ENCODE measurements at places on chromosomes 7 and 10. TPM values are rescaled to one million over a fixed set of nuclear protein-coding genes. Genes with fewer than 3 reads are reported as not detected.

GRCh38 chr10:13386021-13386420 is 37.9 kb upstream of the SEPHS1 start:
- H3K27me3 ChIP-seq = no peaks in the 10 kb centered on the region
- H3K27ac ChIP-seq = no peak overlapping the region
- H3K4me3 ChIP-seq = no peak overlapping the region
- no peak for DNase-seq
- H3K4me1 ChIP-seq = peaks cover 17% of the 10 kb centered on the region

GRCh38 chr7:83036130-83036529 is 126.6 kb downstream of the PCLO start:
- no peaks in the 10 kb centered on the region for H3K27me3 ChIP-seq
- no peaks in the 10 kb centered on the region for H3K36me3 ChIP-seq

DNA sequence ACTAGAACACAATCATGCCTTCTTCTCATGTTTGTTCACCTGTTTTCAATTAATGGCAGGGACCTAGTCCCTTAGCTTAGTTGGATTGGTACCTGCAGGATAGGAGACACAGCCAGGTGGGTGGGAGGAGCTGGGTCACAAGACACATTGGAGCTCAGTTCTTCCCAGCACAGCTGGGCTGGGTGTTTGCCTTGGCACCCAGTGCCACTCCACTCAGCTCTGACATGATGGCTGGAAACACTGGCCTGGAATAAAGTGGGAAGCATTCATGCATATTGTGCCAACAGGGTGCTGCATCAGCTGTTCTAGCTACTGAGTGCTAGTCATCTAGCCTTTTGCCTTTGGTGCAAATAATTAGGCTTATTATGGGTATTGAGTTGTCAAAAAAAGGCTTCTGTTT is 226.1 kb downstream of the PTEN start:
- no peak overlapping the region for H3K4me3 ChIP-seq
- no peaks in the 10 kb centered on the region for H3K36me3 ChIP-seq
- H3K4me1 ChIP-seq = peaks cover 21% of the 10 kb centered on the region
- DNase-seq = no peak
- no peak overlapping the region for H3K27ac ChIP-seq

GRCh38 chr10:3786295-3787015 is 1.4 kb upstream of the KLF6 start:
- peak overlapping the region; percentile 99 for H3K27ac ChIP-seq
- H3K27me3 ChIP-seq = no peaks in the 10 kb centered on the region
- peaks cover 3% of the 10 kb centered on the region for H3K36me3 ChIP-seq
- H3K4me3 ChIP-seq = peak overlapping the region; percentile 54
- H3K4me1 ChIP-seq = peaks cover 11% of the 10 kb centered on the region
- peak; percentile 56 for DNase-seq

GRCh38 chr10:132587175-132587574 is 49.6 kb downstream of the INPP5A start:
- no peaks in the 10 kb centered on the region for H3K27me3 ChIP-seq
- no peak overlapping the region for H3K27ac ChIP-seq
- no peaks in the 10 kb centered on the region for H3K36me3 ChIP-seq

VSTM2A gene
- polyA plus RNA-seq = not detected

DNA sequence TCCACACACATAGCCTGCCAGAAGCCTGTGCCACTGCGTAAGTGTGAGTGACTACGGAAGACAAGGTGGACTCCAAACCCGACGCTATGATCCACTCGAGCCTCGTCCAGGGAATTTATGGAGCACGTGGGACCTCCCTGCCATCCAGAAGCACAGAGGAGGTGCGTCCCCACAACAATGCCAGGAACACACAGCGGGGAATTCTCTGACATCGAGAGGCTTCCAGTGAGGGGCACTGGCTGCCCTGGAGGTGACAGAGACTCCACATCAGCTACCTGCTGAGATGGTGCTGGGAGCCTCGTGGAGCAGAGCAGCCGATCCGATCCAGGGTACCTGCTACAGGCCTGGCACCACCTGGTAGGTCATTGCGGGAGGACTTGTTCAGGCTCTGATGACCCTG is 72.2 kb upstream of the INSIG1 start:
- H3K27ac ChIP-seq = no peak overlapping the region
- no peaks in the 10 kb centered on the region for H3K36me3 ChIP-seq
- DNase-seq = no peak

DNA sequence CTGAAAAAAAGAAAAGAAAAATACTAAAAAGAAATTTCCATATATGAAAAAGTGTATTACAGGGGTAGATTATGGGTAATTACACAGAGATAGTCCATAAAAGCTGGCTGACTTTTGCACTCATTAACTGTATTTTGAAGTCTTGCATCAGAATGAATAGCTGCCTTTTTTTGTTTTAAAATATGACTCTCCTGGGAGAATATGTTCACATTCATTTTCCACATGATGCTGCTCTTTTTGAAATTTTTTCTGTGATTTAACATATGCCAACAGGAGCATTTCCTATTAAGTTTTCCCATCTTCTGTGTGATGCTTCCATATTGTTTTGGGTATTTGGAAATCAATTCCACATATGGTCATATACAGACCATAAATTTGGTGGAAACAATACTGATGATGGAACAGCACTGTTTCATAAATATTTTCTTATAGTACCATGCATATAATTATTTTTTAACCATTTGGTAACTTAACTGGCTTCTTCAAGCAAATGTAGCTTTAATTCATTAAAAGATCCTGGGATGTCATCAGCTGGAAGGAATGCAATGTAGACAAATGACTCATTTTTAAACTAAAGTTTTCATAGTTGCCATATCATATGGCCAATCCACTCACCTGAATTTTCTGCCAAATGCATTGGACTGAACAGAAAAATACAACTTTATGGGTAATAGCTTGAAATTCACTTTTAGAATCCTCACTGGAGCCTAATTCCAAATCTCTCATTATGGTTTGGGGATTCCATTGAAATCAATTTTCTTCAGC is 313.9 kb upstream of the GLI3 start:
- H3K27me3 ChIP-seq = no peaks in the 10 kb centered on the region
- H3K27ac ChIP-seq = no peak overlapping the region
- H3K4me3 ChIP-seq = no peak overlapping the region

VWA2 gene
- not detected for polyA plus RNA-seq

ZMIZ1 gene
- polyA plus RNA-seq = 3.9 TPM

MYL10 gene
- polyA plus RNA-seq = not detected

DNA sequence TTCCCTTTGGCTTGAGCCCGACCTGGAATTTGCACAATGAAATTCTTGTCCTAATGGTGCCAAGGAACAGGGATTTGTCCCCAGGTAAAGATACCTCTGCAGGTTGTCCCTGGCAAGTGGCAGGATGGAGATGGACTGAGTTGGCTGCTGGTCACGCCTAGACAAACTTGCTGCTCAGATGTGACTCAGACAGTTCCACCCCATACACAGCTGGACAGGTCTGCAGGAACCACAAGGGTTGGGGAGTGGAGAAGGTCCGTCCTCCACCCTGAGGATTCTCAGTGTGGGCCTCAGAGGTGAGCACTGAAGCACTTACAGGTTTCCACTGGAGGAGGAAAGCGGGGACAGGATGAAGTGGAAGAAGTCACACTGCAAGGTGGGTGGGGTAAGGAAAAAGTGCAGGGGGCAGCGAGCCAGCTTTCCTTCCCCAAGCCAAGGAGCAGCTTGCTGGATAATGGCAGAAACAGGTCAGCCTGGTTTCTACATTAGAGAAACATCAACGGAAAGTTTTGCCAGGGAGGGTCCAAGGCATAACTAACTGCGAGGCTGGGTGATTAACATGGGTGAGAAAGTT is 20.5 kb downstream of the ITPRIP start:
- no peak overlapping the region for H3K4me3 ChIP-seq
- H3K27ac ChIP-seq = no peak overlapping the region
- no peaks in the 10 kb centered on the region for H3K4me1 ChIP-seq
- no peaks in the 10 kb centered on the region for H3K27me3 ChIP-seq
- DNase-seq = no peak
- H3K36me3 ChIP-seq = peaks cover 8% of the 10 kb centered on the region

- H3K4me3 ChIP-seq = no peak overlapping the region
- no peak overlapping the region for H3K27ac ChIP-seq
- peaks cover 4% of the 10 kb centered on the region for H3K36me3 ChIP-seq
- DNase-seq = no peak
These were observed 127.9 kb downstream of the FAM53B start for GRCh38 chr10:124616040-124616835.

DNA sequence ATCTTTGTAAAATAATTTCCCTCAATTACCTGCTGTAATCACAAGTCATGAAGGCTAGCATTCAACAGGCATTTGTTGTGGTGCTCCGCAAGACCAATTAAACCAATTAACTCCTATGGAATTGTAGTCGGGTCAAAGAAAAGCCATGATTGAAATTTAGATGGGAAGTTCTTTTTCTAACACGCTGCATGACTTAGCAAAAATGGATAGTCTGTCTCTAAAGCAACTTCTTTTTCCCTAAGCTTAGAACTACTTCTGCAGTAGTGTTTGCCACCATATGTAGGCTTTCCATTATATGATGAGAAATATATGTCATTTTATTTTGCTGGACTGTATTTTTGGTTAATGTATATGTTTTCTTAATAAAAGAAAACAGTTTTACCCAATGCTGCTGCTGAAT is 119.1 kb downstream of the TSPAN12 start:
- H3K4me3 ChIP-seq = no peak overlapping the region
- H3K27ac ChIP-seq = no peak overlapping the region
- H3K4me1 ChIP-seq = no peaks in the 10 kb centered on the region

ASAH2 gene
- polyA plus RNA-seq = 1.0 TPM

DNA sequence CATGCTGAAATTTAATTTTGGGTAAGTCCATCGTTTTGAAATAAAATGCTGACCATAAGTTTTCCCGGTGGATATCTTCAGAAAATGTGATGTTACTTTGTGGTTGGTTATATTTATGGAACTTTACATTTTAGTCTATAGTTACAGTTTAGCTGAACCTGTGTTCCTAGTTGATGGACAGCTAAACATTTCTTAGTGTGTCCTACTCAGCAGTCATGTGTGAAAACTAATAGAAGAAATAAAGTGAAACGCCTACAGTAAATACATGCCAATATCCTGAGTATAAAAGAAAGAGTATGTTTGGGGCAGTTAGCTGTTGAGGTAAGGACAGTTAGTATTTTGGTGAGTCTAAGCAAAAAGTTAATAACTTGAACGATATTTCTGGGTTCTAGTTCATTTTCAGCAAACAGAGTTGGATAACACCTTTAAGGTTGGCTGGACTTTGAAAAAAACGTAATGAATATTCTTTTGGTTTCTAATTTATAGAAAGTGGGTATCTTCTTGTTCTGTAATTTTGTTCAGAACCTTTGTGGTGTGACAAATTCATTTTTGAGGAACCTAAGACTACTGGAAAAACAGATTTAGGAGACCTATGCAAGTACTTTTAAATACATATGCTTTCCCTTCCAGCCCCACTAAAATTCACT is 28.7 kb downstream of the LCOR start:
- peaks cover 9% of the 10 kb centered on the region for H3K4me1 ChIP-seq
- H3K27ac ChIP-seq = no peak overlapping the region
- no peak for DNase-seq
- peaks cover 3% of the 10 kb centered on the region for H3K36me3 ChIP-seq
- H3K4me3 ChIP-seq = no peak overlapping the region

FAM13C gene
- 2.4 TPM for polyA plus RNA-seq

- H3K4me3 ChIP-seq = no peak overlapping the region
- peak; percentile 74 for DNase-seq
- H3K36me3 ChIP-seq = no peaks in the 10 kb centered on the region
- no peak overlapping the region for H3K27ac ChIP-seq
- no peaks in the 10 kb centered on the region for H3K27me3 ChIP-seq
These were observed 38.9 kb downstream of the HK1 start for GRCh38 chr10:69317175-69317604.

RPS24 gene
- 1,104 TPM for polyA plus RNA-seq

GRCh38 chr10:77496941-77497420 is 140.6 kb downstream of the KCNMA1 start:
- peaks cover 16% of the 10 kb centered on the region for H3K4me1 ChIP-seq
- H3K4me3 ChIP-seq = no peak overlapping the region
- no peaks in the 10 kb centered on the region for H3K36me3 ChIP-seq
- no peaks in the 10 kb centered on the region for H3K27me3 ChIP-seq
- no peak overlapping the region for H3K27ac ChIP-seq
- no peak for DNase-seq

DNA sequence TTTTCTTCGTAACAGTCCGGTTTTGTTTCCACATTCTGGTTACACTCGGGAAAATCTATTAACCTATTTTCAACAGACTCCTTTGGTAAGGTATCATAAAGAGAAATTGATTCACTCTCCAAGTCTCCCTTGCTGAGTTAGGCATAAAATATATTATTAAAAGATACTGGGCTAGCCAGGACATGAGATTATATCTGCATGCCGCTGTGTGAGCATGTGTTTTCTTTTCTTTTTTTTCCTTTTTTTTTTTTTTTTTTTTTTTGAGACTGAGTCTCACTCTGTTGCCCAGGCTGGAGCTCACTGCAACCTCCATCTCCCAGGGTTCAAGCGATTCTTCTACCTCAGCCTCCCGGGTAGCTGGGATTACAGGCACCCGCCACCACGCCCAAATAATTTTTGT is 23.0 kb upstream of the SFMBT2 start:
- H3K27me3 ChIP-seq = peaks cover 5% of the 10 kb centered on the region
- H3K4me1 ChIP-seq = no peaks in the 10 kb centered on the region
- H3K36me3 ChIP-seq = no peaks in the 10 kb centered on the region
- no peak overlapping the region for H3K27ac ChIP-seq
- H3K4me3 ChIP-seq = no peak overlapping the region

DNA sequence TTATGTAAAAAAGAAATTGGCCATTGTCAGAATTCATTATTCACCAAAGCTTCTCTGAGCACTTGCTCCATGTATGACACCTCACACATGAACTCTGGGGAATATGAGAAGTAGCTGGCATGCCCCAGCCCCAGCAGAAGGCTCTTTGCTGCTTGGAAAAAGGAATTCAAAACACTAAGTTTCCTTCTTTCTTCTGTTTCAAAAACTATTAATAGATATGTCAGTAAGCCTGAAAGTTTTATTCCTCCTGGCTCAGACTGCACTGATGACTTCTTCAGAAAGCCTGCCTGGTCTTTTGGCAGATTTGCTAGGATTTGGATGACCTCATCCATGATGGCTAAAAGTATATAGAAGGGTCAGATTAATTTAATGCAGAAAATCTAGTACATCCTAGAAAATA is 511.0 kb downstream of the GFRA1 start:
- no peak overlapping the region for H3K27ac ChIP-seq
- DNase-seq = no peak
- H3K36me3 ChIP-seq = no peaks in the 10 kb centered on the region
- H3K4me1 ChIP-seq = no peaks in the 10 kb centered on the region

- no peak overlapping the region for H3K4me3 ChIP-seq
- DNase-seq = no peak
- no peaks in the 10 kb centered on the region for H3K27me3 ChIP-seq
- H3K4me1 ChIP-seq = no peaks in the 10 kb centered on the region
These were observed 9.3 kb upstream of the FAM180A start for GRCh38 chr7:135757719-135758411.

MEIG1 gene
- polyA plus RNA-seq = not detected

FKBP6 gene
- polyA plus RNA-seq = not detected

Data from liver (tissue), 10 donors.